H1 (cell line): ENCODE measurements at places on chromosomes 2 and 18.

DNA sequence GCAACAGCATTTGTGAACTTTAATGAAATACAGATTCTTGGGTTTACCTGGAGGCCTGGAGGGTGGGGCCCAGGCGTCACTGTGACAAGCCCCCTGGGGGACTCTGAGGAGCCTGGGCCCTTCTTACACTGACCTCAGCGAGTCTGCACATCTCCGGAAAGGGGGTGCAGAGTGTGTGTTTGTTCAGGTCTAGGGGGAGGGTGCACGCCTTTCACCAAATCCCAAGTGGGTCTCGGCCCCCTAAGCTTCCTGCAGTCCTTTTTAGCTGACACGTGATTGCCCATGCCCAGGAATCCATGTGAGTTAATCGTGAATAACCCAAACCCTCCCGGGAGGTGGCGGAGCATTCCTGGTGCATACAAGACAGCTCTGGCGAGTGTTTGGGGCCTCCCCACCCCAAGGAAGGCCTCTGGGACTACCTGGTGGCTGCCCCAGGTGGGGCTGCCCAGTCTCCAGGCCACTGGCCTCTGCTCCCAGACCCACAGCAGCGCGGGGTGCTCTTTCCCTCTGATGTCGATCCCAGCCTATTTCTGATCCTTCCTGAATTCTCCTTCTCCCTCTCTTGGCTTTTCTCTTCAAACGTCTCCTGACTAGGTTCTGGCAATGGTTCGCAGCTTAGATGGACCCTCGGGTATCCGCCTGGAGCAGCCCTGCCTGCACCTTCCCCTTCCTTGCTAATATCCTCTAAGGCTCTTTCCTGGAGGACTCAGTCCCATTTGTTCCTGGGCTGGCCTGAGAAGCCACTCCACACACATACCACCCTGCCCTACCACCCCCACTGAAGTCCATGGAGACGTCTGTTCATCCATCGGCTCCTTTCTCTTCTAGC, 10.0 kb downstream of the NGEF start:
- no peaks in the 10 kb centered on the region for H3K36me3 ChIP-seq
- no peaks in the 10 kb centered on the region for H3K27me3 ChIP-seq
- no peak overlapping the region for H3K27ac ChIP-seq
- no peak for DNase-seq
- no peaks in the 10 kb centered on the region for H3K4me1 ChIP-seq

DNA sequence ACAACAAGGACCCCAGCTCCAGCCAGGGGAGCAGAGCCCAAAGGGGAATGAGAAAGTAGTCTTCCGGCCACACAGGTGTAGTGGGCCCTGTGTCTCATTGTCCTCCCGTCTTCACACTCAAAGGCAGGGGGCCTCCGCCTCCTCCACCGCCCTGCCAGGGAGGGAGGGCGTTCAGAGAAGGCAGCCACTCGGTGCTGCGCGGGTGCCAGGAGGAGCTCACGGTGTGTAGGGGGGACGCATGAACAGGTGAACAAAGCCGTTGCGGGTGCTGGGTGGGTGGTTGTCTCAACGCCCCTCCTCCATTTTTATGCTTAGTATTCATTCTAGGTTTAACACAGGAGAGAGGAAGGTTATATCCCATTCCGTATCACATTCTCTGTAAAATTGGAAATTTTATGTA, 36.7 kb downstream of the SH3BP4 start:
- no peak overlapping the region for H3K4me3 ChIP-seq
- no peak for DNase-seq
- H3K36me3 ChIP-seq = no peaks in the 10 kb centered on the region

DNA sequence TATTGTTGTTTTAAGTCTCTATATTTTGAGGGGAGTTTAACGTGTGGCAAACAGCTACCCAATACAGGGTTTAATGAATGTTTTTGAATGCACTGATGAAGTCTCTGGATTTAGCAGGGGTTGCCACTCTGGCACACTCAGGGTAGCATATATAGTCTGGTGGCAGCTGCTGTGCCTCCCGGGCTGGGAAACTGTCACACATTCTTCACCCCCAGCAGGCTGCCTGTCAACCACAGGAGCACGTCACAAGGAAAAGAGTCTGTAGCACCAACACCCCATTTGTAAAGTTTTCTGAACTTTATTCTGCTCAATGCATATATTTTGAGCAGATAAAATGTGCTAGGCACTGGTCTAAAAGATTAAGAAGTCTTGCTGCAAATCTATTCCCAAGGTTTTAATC, 39.3 kb downstream of the NGEF start:
- no peaks in the 10 kb centered on the region for H3K36me3 ChIP-seq
- H3K27ac ChIP-seq = no peak overlapping the region
- no peak overlapping the region for H3K4me3 ChIP-seq
- no peaks in the 10 kb centered on the region for H3K27me3 ChIP-seq

DNA sequence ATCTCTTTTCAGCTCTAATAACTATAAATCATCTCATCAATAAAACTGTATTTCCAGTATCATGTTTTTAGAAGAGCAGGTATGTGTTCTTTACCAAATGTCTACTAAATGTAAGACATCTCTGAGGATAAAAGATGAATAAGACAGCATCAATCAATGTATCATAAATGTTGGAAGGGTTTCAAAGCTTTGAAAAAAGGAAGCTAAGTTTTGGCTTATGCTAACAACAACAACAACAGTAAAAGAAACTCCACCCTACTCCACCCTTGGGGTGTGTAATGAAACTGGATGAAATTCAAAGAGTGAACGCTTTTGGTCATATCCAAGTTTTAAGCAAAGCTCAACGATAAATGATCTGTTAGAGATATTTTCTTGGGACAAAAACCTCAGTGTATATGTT, 17.1 kb downstream of the PRKD3 start:
- no peak for DNase-seq
- no peak overlapping the region for H3K4me3 ChIP-seq
- H3K4me1 ChIP-seq = no peaks in the 10 kb centered on the region
- no peaks in the 10 kb centered on the region for H3K27me3 ChIP-seq

DNA sequence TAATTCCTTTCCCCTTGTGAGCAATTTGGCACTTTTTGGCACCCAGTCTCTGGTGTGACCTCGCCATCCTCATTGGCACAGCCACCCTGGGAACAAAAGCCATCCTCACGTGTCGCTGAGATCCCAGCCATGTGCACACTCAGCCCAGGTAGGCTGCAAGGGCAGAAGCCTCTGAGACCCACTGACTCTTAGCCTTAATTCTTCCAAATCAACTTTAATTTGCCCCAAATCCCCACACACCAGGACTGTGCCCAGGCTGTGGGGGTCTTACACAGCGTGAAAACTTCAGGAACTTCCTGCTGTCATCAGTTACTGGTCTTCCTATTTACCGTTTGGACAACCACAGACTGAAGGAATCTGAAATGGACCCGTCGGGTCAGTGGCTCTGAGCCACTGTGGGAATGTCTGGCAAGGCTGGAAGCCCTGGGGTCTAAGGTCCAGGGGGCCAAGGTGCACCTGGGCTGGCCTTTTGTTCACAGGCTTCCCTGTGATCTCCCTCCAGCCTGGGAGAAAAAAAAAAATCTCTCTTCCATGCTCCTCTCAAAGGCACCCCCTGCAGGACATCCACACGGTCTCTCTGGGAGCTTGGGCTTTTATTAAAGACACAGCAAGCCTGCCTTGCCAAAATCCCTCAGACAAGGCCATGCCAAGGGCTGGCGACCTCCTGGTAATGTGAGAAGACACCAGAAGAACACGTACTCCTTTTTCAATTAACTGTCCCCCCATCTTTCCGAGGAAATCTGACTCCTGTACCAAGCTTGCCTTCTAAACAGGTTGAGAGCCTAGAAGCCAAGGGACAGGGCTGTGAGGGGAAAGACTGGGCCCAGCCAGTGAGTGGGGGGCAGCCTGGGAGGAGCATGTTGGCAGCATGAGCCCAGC, 42.1 kb upstream of the LAPTM4A start:
- no peak overlapping the region for H3K27ac ChIP-seq
- H3K4me3 ChIP-seq = no peak overlapping the region
- peak; percentile 59 for DNase-seq
- no peaks in the 10 kb centered on the region for H3K36me3 ChIP-seq
- peaks cover 7% of the 10 kb centered on the region; the same call in 1 of the 2 replicates for H3K4me1 ChIP-seq

- H3K4me3 ChIP-seq = no peak overlapping the region
Measured at GRCh38 chr2:177093371-177093770, 119.2 kb upstream of the HNRNPA3 start.

DNA sequence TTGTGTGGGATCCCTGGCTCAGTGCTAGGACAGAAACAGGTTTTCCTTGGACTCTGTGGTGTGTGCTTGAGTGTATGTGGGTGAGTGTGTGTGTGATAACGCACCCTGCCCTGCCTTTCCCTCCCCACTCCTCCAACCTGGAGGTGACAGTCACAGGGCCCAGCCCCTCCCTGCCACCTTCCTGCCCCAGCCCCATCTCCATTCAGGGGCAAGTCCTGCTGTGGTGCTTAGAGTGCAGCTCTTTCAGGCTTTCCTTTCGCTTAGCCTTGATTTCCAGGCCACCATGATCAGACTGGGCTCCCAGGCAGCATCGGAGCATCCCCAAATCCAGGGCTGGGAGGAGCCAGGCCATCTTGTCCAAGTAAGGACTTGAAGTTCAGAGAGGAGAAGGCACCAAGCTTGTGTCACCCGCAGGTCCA, 185.2 kb downstream of the ZFP36L2 start:
- H3K4me3 ChIP-seq = no peak overlapping the region
- H3K27me3 ChIP-seq = no peaks in the 10 kb centered on the region

DNA sequence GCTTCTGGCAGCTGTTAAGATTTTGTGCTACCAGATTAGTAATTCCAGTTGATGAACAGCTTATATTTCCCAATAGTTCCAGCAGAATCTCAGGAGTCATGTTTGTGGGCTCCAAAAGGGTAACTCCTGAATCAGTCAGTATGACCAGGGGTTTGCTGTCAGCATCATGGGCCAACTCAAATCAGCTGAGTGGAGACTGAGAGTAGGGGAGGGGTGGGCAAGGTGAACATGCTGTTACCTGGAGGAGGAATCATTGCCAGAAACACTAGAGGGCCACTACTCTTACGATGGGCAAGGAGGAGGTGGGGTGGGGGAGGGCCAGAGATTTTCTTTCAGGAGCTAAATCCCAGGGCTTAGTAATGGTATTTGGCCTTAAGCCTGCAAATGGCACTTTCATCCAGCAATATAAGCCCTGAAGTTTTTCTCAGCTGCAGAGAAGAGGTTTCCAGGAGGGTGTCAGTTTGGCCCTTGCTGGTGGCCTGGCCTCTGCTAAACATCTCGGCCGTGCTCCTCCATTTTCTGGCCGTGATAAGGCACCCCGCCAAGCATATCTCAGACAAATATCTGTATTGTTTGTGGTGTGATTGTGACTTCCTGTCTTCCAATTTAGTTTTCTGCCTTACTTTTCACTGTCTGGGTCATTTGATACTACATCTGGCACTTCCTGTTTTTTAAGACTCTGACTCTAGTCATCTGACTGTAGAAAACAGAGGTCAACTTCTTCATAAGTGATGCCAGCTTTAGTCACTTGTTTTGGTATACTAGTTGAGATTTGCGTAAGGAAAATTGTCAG, 120.5 kb upstream of the CXCR4 start:
- H3K4me1 ChIP-seq = no peaks in the 10 kb centered on the region
- H3K4me3 ChIP-seq = no peak overlapping the region
- DNase-seq = no peak
- no peaks in the 10 kb centered on the region for H3K36me3 ChIP-seq
- H3K27me3 ChIP-seq = no peaks in the 10 kb centered on the region
- no peak overlapping the region for H3K27ac ChIP-seq

DNA sequence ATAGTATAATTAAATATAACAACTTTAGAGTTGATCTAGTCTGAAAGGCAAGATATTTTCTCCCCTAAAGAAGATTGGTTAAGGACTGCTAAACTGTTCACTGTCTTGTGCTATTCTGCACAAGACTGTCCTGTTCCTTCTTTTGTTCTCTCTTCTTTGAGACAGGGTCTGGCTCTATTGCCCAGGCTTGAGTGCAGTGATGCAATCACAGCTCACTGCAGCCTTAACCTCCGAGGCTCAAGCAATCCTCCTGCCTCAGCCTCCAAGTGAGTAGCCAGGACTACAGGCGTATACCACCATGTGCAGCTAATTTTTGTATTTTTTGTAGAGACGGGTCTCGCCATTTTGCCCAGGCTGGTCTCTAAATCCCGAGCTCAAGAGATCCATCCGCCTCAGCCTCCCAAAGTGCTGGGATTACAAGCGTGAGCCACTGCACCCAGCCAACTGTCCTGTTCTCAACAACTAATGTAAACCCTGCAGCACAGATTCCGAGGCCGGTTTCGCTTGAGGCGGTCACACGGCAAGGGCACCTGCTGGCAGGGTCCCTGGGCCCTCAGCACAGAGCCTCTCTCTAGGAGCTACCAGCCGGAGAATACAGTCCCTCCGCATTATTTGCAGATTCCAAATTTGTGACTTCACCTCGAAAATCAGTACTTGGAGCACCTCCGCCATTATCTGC, 16.4 kb downstream of the PXDN start:
- H3K4me1 ChIP-seq = peaks cover 32% of the 10 kb centered on the region
- no peaks in the 10 kb centered on the region for H3K27me3 ChIP-seq
- H3K36me3 ChIP-seq = no peaks in the 10 kb centered on the region
- no peak overlapping the region for H3K27ac ChIP-seq

GRCh38 chr2:88657131-88657530, 29.9 kb upstream of the EIF2AK3 start:
- DNase-seq = no peak
- H3K4me1 ChIP-seq = peaks cover 3% of the 10 kb centered on the region
- no peak overlapping the region for H3K4me3 ChIP-seq
- H3K36me3 ChIP-seq = no peaks in the 10 kb centered on the region
- H3K27me3 ChIP-seq = no peaks in the 10 kb centered on the region
- no peak overlapping the region for H3K27ac ChIP-seq

DNA sequence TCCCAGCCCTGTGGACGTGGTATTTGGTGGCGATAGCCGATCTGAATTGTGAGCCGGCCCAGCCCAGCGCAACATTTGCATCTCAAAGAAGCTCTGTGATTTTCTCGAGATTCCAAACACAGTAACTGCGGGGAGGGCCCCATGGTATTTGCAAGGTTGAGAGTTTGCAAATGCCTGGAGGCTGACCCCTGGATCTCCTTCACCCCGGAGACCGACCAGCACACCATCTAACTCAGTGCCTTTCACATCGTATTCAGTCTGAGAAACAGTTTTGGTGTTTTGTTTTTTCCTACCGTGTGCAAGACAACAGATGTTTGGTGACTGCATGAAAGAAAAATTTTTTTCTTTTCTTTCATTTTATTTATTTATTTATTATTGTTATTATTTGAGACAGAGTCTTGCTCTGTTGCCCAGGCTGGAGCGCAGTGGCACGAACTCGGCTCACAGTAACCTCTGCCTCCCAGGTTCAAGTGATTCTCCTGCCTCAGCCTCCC, 40.3 kb downstream of the MYCN start:
- H3K4me1 ChIP-seq = peaks cover 5% of the 10 kb centered on the region; the same call in 1 of the 2 replicates
- no peaks in the 10 kb centered on the region for H3K36me3 ChIP-seq
- H3K27ac ChIP-seq = peak overlapping the region; percentile 7; the same call in 1 of the 2 replicates
- no peaks in the 10 kb centered on the region for H3K27me3 ChIP-seq
